Left ventricle myocardium inferior (tissue), 1 donor: ENCODE measurements at places on chromosomes 4 and X.

- no peak for DNase-seq
Measured at GRCh38 chr4:6663596-6664393, 23.3 kb downstream of the MRFAP1 start.

DNA sequence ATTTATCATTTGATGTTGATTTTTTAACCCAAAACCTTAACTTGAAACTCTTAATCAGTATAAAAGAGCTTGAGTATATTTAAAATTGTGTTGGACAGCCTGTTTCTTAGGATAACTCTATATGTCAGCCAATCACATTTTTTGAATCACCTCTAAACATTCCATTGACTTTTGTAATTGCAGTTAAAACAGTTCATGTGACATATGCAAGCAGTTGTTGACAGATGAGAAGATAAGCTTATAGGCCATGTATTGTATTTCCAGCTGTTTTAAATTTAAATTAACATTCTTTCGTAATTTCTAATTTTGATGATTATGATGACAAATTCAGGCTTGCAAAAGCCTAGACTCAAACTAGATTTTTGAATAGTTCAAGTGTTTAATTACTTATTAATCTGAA, 17.4 kb downstream of the VEGFC start:
- DNase-seq: no peak

DNA sequence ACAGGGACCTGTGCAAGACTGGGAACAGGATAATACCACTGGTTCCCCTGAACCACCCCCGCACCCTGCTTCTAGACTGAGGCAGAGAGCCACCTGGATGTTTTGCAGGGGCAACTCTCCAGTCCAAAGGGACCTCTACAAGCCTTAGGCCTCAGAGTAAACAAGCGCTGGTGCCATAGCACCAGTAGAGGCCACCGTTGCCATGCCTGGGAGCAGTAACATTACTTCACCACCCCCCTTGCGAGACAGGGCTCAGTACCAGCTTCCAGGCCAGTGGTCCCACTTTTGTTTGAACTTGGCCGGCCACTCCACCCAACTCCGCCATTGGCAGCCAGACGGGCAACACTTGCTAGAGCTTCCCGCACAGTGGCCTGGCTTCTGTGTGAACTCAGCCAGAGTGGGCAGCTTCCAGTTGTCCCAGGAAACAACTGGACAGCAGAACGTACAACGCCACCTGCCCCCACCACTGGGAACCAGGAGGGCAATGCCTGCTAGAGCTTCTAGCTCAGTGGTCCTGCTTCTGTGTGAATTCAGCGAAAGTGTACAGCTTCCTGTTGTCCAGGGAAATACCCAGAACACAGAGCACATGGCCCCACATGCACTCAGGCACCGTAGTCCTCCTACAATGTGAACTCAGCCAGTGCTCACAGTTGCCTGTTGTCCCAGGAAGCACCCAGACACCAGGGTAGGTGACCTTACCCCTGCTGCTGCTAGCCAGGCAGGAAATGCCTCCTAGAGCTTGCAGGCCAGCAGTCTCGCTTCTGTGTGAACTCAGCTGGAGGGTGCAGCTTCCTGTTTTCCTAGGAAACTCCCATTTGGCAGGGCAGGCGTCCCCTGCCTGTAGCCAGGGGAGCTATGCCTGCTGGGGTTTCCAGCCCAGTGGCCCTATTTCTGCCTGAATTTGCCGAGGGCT, 39.9 kb upstream of the PCDH19 start:
- peak; percentile 21 for DNase-seq

- no peak for DNase-seq
Measured at GRCh38 chrX:47182106-47182700, 11.4 kb upstream of the UBA1 start.

DNA sequence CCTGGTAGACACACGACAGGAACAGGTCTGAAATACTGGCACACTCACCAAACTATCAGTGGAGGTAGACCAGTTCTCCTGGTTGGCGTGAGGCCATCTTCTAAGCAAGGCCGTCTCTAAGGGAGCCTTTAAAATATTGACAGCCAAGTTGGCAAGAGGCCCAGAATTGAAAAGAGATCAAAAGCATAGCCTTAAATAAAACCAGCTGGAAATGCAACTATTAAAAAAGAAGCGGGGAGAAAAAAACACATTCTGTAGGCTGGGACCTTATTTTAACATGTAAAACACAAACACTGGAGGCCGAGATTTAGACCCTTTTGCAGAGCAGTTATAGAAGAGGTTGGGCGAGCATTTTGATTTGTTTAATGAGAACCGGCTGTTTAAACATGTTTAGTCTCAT, 233.0 kb upstream of the CLNK start:
- DNase-seq: no peak

DNA sequence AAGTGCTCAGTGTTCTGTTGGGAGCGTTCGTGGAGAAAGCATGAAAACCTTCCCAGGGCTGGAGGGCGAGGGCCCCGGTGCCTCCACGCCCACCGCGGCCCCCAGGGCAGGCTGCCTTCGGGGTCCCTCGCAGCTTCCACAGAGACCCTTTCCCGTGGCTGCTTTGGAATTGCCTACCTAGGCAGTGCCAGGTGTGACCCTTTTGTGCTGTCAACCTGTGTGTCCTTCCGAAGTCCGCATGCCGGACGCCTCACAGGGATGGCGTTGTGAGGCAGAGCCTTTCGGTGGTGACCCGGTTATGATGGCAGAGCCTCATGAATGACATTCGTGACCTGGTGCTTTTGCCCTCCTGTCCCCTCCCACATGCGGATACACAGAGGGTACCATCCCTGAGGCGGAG, 17.4 kb downstream of the TMEM175 start:
- DNase-seq: no peak

- DNase-seq: no peak
Measured at GRCh38 chr4:24172406-24172805, 282.6 kb upstream of the PPARGC1A start.

- no peak for DNase-seq
Measured at GRCh38 chrX:96464880-96465558, 219.6 kb upstream of the DIAPH2 start.

- no peak for DNase-seq
Measured at GRCh38 chrX:1719270-1719669, 104.4 kb downstream of the ASMT start.

DNA sequence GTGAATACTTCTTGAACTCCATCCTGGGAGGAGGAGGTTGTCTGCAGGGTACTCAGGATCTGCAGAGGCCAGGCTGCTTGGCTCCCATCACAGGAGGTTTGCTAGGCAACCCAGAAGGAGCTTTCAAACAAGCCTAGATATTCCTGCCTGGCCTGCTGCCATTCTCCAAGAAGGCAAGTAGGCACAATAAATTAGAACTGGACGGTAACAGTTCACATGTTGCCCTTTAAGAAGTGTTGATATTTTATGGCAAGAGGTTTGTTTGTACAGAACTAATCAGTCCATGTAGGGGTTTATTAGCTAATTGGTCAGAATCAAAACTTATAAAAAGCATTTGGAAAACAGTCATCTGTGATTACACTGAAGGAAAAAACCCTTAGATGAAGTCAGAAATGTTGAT, 39.3 kb downstream of the SYNPO2 start:
- peak; percentile 40 for DNase-seq

- DNase-seq: peak; percentile 66
Measured at GRCh38 chr4:78551420-78552351, at the start of gene ANXA3. ANXA3 (plus strand) TSS chr4:78551770; CDS start chr4:78554474, 2,704 bp downstream.

DNA sequence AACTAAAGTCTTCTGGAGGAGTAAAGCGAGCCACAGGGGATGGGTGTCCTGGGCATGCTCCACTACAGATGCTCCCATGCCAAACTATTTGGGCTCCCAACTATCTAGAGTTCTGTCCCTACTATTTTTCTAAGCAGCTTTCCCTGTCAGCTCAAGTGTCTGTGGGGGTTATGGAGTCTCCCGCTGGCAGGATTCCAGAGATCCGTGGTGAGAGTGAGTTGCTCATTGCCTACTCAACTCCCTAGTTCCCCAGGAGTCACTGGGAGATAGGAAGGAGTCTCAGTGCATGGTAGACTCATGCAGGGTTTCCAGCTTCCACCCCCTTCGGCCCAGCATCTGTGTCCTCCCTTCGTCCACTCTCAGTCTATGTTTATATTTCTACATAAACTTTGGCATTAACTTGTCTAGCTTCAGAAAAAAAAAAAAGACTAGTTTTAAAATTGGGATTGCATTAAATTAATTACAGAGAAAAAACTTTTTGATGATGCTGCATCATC, 55.1 kb upstream of the INPP4B start:
- no peak for DNase-seq

- no peak for DNase-seq
Measured at GRCh38 chr4:64095398-64095797, 313.9 kb downstream of the TECRL start.

- DNase-seq: no peak
Measured at GRCh38 chr4:147773261-147774184, 41.6 kb downstream of the ARHGAP10 start.

DNA sequence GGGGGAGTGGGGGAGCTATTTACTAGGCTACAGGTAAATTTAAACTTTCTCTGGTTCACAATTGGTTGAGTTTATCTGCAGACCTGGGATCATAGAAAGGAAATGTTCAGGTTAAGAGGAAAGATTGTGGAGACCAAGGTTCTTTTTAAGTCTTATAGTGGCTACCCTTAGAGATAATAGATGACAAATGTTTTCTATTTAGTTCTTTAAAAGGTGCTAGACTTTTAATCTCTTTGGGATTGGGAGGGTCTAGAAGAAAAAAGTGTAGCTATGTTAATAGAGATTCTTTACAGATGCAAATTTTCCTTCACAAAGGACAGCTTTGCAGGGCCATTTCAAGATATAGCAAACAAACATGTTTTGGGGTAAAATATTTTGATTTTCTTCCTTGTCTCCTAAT, 76.0 kb downstream of the TEX13C start:
- DNase-seq: no peak
